ENCODE measurements at places on chromosomes 7 and 10.

GRCh38 chr10:77921395-77921794 is 5.2 kb downstream of the DLG5 start:
- DNase-seq: no peak

DNA sequence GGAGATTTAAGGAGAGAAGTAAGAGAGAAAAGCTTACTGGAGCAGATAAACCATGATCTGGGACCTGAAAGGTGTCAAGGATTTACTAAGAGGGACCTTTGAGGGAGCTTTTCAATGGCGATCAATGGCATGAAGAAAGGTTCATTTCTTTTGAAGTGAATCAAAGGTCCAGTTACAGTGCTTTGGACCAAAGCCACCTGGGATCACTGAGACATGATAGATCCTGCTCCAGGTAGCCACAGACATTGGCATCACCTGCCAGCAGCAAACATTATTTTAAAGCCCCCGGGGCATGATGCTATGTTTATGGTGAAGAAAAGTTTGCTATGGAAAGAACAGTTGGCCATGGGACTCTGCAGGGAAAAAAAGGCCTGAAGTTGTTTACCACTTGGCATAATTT is 109.4 kb downstream of the SLC25A13 start:
- DNase-seq: no peak

DNA sequence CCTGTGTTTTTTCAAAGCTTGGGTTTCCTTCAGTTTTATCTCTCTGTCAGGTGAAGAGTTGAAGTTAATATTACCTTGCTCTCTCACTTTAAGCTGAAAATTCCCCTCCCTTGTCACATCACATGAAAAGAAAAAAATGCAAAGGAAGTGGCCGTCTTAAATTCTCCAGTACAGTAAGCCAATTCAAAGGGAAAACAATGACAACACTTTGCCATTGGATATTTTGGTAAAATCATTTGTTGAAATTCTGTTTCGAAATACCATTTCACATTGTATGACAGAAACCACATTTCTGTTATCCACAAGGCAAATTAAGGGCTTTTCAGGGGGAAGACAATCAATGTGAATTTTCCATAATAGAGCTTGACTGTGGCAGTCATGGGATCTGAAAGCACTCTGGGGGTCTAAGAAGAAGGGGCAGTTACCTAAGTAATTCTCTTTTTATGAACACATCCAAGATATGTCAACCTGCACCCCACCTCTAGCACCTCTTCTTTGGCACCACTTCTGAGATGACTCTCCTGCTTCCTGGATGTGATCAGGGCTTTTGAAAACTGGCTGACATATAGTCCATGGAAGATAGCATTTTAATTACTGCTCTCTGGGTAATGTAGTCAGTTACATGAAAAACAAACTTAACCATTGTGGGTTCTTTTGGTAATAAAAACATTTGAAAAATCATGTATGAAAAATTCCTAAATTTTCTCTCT is 63.8 kb downstream of the ENTPD1 start:
- no peak for DNase-seq

- DNase-seq: no peak
Observed at GRCh38 chr10:86888585-86889381, 68.6 kb downstream of the MMRN2 start.

- no peak for DNase-seq
Observed at GRCh38 chr10:72948762-72949161, 5.8 kb downstream of the PLA2G12B start.

- DNase-seq: no peak
Observed at GRCh38 chr7:105980645-105981396, 17.8 kb downstream of the CDHR3 start.

DNA sequence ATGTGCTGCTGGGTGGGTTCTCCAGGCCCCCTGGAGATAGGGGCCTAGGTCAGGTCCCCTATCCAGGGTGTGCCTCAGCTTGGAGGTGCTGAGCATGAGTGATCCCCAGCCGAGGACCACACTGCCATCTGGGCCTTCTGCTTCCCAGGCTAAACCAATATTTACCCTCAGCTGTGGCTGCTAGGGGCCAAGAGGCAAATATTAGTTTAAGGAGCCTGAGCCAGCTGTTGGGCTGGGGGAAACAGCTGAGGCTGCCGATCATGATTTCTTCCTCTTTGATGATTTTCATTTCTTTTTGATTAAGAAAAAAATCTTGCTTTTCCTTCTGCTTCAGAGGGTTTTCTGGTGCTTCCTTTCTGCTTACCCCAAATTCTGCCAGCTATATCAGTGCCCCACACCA is 83.4 kb downstream of the NEURL1 start:
- no peak for DNase-seq

- no peak for DNase-seq
Observed at GRCh38 chr10:15262036-15262713, 93.7 kb upstream of the NMT2 start.

DNA sequence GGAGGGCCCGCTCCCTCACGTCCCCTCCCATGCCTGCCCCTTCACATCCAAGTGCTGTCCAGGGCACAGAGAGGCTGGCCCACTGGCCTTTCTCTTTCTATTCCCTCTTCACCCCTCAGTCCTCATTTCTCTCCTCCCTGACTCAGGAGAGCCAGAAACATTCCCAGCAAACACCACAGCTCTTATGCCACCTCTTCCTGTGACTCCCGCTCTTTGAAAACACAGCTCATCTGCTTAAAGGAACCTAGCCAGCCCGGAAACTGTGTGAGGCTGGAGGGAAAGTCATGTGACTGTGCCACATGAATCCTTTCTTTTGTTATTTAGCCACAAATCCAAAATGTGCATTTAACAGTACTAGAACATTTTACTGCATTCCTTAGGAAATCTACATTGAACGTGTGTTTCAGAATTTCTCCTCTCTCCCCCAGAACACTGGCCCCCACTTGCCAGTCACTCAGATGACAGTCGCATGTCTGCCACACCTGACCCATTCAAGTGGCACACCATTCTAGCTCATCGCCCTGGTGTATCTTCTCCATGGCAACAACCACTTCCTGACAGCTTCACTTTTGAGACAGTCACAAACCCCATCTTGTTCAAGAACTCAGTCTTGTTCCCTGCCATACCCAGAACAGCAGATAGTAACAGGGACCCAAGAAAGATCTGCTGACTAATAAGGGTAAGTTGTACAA is 42.8 kb downstream of the GRB10 start:
- DNase-seq: no peak
